ENCODE measurements at places on chromosomes 1 and 21.

- DNase-seq, result no peak
Observed at GRCh38 chr1:59163268-59164092, 133.4 kb upstream of the FGGY start.

DNA sequence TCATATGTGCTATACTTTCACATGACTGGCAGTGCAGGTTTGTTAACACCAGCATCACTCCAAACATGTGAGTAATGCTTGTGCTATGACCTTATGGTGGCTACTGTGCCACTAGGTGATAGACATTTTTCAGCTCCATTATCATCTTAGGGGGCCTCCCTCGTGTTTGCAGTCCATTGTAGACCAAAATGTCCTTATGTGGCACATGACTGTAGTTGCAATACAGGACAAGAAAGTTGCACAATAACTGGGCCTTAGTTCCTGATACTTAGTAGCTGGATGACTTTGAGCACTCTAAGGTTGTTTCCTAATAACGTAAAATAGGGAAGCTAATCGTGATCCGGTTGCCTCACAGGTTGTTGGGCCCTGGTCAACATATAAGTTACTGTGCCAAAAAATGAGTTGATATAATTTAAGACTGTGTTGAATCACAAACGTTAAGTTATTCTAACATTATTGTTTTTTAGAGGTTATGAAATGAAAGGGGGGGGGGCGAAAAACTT lies 511 bp upstream of the SNX27 start:
- DNase-seq, result peak; percentile 12

- DNase-seq, result no peak
Observed at GRCh38 chr1:54835970-54836369, 34.8 kb upstream of the TTC22 start.

GRCh38 chr1:39452081-39452480 lies 39.4 kb upstream of the BMP8A start:
- no peak for DNase-seq

DNA sequence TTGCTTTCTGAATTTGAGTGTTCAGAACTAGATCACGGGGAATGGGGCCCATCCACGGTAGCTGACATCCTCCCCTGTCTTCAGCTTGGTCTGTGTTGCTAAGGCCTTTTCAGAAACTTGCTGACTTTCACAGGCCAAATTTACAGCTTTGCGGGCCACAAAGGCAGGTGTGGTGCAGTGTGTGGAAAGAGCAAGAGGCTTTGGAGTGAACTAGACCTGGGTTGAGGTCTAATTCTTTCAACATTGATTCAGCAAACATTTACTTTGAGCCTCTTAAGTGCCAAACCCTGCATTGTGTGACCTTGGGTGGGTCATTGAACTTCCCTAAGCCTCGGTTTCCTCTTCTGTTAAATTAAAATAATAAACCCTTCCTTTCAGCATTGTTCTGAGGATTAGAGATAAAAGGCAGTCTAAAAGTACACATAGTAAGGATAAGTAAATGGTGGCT lies 24.3 kb downstream of the STPG1 start:
- DNase-seq, result no peak

GRCh38 chr1:180560200-180560867 lies 1.6 kb downstream of the OVAAL start:
- DNase-seq, result no peak

DNA sequence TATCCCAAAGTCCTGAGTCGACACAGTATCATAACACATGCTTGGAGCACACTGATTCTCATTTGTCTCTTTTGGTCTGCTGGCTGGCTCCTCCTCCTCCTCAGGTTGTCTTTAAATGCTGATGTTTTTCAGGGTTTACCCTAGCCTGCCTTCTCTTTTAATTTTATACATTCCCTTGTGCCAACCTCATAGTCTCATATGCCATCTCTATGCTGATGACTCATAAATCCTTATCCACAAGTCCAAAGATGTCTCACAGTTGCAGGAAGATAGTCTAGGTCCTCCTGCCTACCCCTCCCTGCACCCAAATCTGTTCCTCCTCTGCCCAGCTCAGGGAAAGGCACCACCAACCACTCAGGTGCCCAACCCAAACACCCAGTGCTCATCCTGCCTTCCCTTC lies 108.3 kb downstream of the SIPA1L2 start:
- no peak for DNase-seq

- DNase-seq, result no peak
Observed at GRCh38 chr21:43020177-43020576, 45.8 kb downstream of the PKNOX1 start.

- DNase-seq, result no peak
Observed at GRCh38 chr21:17789069-17789468, 30.1 kb downstream of the C21orf91 start.

DNA sequence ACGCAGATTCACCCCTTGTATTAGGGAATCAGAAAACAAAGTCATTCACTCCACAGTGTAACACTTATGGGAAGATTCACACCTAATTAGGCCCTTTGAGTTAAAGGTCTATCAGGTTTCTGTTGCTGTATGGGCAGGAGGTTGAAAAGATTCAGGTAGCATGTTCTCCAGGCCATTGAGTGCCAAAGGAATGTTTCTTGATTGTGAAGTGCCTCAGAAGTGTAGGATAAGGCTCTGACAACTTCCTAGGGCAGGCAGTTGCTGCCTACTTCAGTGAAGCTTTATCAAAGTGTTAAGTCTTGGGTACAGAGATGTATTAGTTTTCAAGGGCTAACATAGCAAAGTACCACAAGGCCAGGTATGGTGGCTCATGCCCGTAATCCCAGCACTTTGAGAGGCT lies 48.7 kb upstream of the RGS18 start:
- DNase-seq, result no peak

GRCh38 chr1:186275822-186276221 lies 99.2 kb downstream of the TPR start:
- DNase-seq, result no peak

GRCh38 chr1:155070721-155071569 lies 7.4 kb downstream of the EFNA4 start:
- DNase-seq, result peak; percentile 74

DNA sequence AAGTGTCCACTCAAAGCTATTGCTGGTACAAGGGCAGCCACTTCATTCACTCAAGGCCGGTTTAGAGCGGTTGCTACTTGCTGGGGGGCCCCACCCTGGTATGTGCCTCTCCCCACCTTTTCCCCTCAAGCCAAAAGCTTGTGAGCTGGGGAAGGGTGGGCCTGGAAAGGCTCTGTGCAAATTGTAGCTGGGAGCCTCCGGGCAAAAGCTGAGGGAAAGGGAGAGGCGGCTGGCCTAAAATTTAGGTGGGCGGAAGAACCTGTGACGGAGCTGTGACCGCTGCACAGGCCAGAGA lies 306 bp upstream of the SH3D21 start:
- DNase-seq, result no peak

GRCh38 chr1:151777317-151777716 lies 13.0 kb downstream of the TDRKH start:
- no peak for DNase-seq

GRCh38 chr1:24206083-24206464 lies 19.0 kb upstream of the IFNLR1 start:
- no peak for DNase-seq

- no peak for DNase-seq
Observed at GRCh38 chr1:226985239-226985838, 45.2 kb downstream of the COQ8A start.

DNA sequence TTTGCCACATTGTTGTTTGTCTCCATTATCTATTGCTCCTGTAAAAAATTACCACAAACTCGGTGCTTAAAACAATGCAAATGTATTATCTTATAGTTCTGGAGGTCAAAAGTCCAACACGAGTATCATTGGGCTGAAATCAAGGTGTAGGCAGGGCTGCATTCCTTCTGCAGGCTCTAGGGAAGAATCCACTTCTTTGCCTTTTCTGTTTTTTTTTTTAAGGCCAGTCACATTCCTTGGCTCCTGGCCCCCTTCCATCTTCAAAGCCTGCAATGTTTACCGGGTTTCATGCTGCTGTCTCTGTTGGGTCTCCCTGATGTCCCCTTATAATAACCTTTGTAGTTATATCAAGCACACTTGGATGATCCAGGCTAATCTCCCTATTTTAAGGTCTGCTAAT lies 212.7 kb downstream of the PTBP2 start:
- no peak for DNase-seq

GRCh38 chr1:182408435-182409075 lies 8.1 kb upstream of the TEDDM1 start:
- DNase-seq, result no peak

DNA sequence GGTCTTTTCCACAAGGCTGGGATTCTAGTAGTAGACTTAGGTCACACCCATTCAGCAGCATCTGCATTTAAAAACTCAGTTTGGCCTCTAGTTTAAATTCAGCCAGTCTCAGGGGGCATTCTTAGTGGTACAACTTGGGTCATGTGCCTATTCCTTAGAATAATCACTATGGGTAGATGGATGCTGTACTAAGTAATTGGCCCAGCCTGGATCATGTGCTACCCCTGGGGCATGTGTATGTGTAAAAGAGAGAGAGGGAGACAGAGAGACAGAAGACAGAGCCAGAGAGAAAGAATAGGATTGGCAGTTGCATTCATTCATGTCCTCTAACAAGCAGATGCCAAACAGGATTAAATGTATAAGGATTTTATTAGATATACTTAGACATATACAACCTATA lies 13.6 kb upstream of the SYT14 start:
- DNase-seq, result no peak

DNA sequence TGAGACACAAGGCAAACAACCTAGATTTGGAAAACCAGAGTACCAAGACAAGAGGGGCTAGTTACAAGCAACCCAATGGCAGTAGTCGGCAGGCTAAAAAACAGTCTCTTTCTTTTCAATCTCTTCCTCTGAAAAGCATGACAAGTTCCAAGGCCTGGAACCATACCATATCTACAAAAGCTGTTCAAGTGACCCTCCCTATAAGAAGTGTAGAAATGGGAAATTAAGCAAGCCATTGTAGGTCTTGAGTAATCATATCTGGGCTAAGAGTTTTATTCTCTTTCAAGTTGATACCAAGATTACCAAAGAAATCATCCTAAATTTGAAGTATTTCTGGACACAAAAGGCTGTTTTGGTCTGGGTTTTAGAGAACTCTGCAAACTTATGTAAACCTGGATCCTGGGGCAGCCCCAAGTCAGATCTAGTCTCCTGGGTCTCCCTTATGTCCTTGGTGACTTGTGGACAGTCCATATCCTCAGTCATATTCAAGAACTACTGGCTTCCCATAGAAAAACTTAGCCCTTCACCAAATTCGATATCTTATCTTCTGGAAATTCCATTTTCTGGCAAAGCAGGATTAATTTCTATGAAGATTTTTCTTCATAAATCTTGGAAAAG lies 24.7 kb downstream of the FMO3 start:
- DNase-seq, result no peak

DNA sequence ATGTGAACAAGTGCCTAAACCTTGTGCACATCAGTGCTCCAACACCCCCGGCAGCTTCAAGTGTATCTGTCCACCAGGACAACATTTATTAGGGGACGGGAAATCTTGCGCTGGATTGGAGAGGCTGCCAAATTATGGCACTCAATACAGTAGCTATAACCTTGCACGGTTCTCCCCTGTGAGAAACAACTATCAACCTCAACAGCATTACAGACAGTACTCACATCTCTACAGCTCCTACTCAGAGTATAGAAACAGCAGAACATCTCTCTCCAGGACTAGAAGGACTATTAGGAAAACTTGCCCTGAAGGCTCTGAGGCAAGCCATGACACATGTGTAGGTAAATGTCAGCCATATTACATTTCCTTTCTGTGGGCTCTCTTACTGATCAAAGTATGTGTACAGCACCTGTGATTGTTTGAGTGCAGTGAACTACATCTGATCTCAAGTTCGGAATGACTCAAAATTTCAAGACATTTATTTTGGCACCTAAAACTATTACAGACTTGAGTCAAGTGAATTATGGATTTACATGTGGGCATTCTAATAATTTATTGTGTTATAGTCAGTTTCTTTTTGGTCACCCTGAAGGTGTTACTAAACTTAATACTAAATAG lies 196.5 kb downstream of the TPR start:
- no peak for DNase-seq

DNA sequence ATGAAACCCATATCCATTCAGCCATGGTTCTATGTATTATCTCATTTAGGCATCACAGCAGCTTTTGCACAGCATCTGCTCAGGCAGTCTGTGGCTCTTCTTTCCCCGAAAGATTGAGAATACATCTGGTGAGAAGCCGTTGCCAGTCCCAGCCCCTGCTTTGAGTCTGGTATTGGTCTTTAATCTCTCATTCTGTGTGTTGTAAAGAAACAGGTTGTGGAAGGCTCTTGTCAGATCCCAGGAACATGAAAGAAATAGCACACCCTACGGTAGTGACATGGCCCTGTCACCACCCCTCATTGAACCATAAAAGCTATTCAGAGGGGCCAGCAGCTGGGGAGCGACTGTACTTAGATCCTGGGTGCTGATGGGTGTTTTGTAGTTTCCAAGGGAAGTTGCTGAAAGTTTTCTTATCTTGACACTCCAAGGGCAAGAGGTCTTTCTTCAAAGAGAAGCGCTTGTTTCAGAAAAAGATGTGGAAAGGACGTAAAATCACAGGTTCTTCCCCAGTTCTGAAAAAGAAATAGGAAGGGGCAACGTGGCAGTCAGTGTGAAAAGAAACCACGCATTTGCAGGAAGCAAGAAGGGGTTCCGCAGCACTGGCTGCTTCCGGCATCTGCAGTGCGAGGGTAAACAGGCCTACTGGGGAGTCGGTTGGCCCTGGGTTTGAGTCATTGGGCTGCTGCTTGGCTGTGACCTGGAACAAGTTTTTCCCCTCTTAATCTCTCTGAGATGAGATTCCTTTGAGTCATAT lies 145.0 kb downstream of the DHRS3 start:
- peak; percentile 74 for DNase-seq

GRCh38 chr1:151534662-151535278 lies 5.3 kb upstream of the TUFT1 start:
- DNase-seq, result peak; percentile 74

- no peak for DNase-seq
Observed at GRCh38 chr1:84988588-84988987, 8.3 kb downstream of the MCOLN2 start.

GRCh38 chr21:35491114-35491513 lies 442.0 kb upstream of the RUNX1 start:
- DNase-seq, result no peak

GRCh38 chr1:16386454-16387113 lies 19.5 kb downstream of the SZRD1 start:
- DNase-seq, result no peak

DNA sequence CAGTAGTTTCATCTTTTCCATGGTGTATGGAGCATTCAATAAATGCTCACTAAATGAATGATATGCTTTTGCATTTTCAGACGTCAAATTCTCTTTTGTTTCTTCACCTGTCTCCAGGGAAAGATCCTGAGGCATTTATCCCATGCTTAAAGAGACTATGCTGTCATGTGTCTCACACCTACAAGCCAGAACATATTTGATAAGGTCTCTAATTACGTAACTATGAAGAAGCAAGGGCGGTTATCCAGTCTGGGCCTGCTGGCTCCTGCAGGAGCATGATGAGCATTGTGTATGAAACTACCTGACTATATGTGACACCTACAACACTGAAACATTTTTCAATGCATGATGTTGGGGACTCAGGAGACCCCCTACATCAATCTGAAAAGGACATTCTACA lies 51.8 kb downstream of the FBXO42 start:
- DNase-seq, result no peak

GRCh38 chr1:54178296-54179070 lies 21.3 kb downstream of the CYB5RL start:
- no peak for DNase-seq

- no peak for DNase-seq
Observed at GRCh38 chr1:234613128-234613875, 3.3 kb upstream of the IRF2BP2 start.
